WTC11 (cell line): ENCODE measurements at places on chromosomes 13 and 19. TPM values are rescaled to one million over a fixed set of nuclear protein-coding genes. Genes with fewer than 3 reads are reported as not detected.

- no peak for DNase-seq
Observed at GRCh38 chr13:91200486-91200885, 147.0 kb upstream of the MIR17HG start.

- DNase-seq, result no peak
Observed at GRCh38 chr13:60973529-60973928, 442.1 kb downstream of the PCDH20 start.

GRCh38 chr19:38850436-38850975 lies 720 bp upstream of the HNRNPL start:
- peak; percentile 99 for DNase-seq

ZNF586 gene
- 13.6 to 16.4 TPM (median 15.4 TPM) in 3 replicates for total RNA-seq

OR2Z1 gene
- total RNA-seq, result not detected in 3 replicates

GRCh38 chr19:17541184-17541759 lies 14.2 kb upstream of the COLGALT1 start:
- DNase-seq, result no peak

DNA sequence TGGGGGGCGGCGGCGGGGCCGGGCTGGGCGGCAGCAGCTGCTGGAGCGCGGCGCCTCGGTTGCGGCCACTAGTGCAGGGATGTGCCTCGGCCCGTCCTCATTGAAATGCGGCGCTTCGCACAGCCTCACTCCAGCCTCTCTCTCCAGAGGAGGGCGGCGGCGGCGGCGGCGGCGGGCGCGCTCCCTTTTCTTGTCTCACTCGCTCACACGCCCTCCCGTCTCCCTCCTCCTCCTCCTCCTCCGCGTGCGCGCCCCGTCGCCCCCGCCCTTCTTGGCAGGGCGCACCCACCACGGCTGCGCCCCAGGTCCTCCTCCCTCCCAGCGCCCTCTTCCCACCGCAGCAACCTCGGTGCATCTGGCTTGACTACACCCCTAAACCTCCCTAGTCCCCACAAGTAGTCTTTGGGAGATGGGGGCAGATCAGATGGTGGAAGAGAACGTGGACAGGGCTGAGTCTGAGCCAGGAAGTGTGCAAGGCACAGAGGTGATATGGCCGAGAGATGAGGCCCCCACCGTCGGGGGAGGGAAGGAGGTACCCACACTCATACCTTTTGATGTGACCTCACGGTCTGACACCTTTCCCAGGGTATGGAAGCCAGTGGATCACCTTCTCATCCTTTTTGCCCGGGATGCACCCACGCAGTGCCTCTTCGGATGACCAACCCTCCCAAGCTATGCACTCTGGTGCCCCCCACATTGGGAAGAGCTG lies at the start of gene DCLK1:
TSS of gene DCLK1 (minus strand) at position 161 of the 709 bp plus-strand sequence.
- peak; percentile 73 for DNase-seq

DNA sequence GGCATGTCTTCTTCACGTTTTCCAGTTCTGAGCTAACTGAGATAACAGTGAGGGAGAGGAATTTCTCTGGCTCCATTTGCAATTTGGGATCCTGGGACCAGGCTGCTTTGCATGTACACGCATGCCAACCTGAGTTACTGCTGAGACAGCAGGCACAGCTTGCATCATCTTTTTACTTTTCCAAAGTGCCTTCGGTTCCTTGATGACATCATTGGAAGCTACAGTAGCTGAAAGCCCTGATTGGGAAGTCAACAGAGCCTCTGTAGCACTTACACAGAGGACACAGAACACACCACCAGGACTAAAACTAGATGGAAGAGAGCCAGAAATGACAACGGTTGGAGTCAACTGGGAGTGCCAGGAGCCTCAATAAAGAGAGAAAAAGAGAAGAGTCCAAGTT lies 399.1 kb upstream of the GPC6 start:
- no peak for DNase-seq

ZNF614 gene
- 14.6 to 19.5 TPM (median 16.5 TPM) in 3 replicates for total RNA-seq

DNA sequence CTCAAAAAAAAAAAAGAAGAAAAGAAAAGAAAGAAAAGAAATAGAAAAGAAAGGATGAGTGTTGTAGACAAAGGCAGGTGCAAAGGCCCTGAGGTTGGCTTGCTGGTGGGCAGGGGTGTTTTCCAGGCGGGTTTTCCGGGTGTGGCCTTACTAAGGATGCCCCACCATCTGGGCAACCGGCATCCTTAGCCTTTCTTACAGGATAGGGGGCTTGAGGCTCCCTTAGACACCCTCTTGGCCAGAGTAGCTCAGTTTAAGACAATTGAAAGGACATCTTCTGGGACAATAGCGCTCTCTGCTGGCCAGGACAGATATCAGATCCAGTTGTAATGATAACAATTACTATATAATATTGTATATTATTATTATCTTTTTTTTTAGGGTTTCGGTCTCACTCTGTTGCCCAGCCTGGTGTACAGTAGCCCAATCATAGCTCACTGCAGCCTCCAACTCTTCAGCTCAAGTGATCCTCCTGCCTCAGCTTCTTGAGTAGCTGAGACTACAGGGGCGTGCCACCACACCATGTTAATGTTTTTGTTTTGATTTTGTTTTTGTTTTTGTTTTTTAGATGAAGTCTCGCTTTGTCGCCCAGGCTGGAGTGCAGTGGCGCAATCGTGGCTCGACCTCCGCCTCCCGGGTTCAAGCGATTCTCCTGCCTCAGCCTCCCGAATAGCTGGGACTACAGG lies 1.4 kb upstream of the QTRT1 start:
- DNase-seq, result peak; percentile 79

DNA sequence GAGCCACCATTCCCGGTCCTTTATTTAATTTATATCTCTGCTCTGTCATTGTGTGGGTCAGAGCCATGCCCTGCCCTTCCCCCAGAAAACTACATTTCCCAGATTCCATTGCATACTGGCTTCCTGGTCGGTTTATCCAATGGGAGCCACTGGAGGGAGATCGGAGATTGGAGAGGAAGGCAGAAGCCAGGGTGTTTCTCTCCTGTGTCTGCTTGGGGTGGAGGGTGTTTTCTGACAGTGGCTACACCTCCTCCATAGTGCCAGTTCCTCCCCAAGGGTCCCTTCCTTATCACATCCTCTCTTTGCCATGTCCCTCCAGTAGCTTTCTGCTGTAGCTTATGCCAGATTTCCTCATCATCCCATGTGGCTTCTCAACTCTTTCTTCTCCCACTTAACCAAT lies 19.0 kb downstream of the OLFM2 start:
- peak; percentile 47 for DNase-seq

SPC24 gene
- 52.0 to 62.2 TPM (median 58.3 TPM) in 3 replicates for total RNA-seq

SSC5D gene
- 1.8 to 2.9 TPM (median 2.5 TPM) in 3 replicates for total RNA-seq

- no peak for DNase-seq
Observed at GRCh38 chr19:18656337-18657086, 19.7 kb downstream of the KLHL26 start.

DNA sequence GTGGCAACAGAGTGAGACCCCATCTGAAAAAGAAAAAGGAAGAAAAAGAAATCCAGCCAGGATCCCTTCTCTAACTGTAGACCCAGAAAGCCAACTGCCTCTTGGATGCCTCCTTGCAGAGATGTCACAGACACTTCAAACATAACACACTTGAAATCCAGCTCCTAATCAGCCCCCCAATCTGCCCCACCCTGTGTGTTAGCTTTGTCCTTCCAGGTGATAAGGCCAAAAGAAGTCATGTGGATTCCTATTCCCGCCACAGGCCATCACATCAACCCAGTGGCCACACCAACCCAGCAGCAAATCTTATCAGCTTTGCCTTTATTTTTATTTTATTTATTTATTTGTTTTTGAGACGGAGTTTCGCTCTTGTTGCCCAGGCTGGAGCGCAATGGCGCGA lies 8.1 kb downstream of the BEST2 start:
- DNase-seq, result no peak

DNA sequence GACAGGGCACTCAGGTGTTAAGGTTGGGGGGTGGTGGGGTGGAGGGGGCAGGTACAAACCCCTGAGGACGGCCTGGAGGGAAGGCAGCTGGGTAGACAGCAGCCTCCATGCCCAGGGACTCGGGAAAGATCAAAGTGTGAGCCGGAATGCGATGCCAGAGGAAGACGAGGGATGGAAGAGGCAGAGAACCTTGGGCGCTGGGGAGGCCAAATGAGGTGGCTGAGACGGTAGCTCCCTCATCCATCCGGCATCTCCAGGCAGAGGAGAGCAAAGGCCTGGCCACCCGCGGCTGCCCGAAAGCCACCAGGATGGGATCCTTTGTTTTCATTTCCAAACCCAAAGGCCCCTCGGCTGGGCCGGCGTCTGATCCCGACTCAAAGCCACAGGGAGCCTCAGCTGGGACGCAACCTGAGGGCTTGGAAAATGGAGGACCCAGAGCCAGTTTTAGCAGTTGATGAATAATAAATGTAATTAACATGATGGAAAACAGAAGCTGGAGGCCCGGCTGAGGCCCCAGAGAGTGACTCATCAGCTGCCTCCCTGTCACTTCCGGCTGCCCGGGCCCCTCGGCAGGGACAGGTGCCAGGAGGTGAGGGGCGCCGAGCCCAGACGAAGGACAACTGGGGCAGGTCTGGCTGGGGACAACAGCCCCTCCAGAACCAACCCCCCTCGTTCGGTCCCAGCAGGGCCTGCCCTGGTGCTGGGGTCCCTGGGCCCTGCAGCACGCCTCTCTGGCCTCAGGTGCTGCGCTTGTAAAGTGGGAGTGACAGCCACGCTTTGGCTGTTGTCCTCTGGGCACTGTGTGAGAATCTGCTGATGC lies 61.6 kb downstream of the CEBPG start:
- DNase-seq, result no peak

- DNase-seq, result no peak
Observed at GRCh38 chr13:53041968-53042516, 13.4 kb downstream of the OLFM4 start.

GRCh38 chr13:27628081-27628480 lies 6.4 kb downstream of the POLR1D start:
- no peak for DNase-seq

BCL2L12 gene
- total RNA-seq, result 139 to 146 TPM (median 140 TPM) in 3 replicates

- DNase-seq, result peak; percentile 11
Observed at GRCh38 chr19:18418029-18418482, 1.1 kb upstream of the SSBP4 start.

DNA sequence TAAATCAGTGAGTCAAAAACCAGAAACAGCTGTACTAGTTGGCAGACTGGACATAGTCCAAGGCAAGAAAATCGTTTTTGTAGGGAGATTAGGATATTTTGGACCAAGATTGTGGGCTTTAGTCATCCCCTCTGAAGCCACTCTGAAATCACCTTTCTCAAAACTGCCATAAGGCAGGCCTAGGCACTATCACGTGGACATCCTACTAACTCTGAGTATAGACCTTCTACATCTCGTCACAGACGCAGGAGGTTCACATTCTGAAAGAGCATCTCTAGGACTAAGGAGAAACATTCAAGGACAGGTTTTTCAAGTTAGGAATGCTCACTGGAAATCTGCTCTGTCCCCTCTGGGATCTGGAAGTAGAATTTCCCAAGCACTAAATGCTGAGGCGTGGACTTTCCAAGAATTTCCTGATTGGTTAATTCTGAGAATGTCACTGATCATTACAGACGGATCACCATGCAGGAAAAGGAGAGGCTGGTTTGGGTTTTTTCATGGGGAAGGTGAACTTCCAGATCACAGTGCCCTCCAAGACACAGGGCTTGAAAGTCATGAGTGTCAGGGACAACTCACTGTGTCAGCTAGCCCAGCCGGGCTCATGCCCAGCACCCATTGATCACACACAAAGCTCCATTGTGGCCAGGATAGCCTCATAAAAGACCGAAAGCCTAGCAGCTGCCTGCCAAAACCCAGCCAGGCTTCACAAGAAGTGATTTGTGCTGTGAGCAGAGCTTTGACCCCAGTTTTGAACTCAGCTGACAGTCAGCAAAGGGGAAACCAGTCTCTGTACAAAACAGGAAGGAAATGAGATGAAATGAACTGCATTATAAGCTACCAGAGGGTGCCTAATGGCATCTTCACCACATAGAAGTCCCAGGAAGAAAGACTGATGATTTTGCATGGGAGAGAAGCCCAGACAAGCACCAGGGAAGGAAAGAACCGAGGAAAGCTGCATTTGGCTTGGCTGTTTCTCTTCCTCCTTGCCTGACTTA lies 2.7 kb upstream of the RUBCNL start:
- no peak for DNase-seq

LHB gene
- 1.3 TPM in 1 of 3 replicates, not detected in the others for total RNA-seq

DNA sequence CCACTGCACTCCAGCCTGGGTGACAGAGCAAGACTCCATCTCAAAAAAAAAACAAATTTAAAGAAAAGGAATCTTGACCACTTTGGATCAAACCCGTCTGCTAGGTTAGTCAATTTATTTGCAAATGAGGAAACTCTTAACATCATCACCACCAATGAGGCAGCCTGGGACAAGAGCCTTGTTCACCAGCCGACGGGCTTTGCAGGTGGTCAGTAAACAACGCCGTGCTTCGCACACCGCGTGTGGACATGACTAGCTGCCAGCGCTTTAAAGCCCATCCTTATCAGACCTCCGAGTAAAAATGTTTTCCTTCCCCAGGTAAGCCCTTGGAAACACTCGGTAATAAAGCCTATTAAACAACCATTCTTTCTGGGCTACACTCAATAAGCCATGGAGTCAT lies 41.9 kb downstream of the INSR start:
- no peak for DNase-seq

DNA sequence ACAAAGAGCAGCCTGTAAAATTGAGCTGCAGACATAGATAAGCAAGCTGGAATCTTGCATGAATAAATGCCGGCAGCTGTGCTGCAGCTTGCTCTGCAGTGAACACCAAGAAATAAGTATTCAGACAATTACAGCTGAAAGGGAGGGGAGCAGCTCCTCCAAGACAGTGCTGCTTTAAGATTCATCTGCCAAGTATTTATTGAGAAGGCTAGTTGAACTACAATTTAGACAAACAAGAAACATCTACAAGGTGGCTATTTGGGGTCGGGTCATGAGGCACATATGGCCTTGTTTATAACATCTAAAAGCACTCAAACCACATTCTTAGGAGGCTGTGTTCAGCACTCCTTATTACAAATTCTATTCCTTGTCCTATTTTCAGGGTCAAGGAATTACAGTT lies 34.9 kb downstream of the ZNF726 start:
- no peak for DNase-seq

GRCh38 chr13:101116826-101117225 lies 299.5 kb downstream of the NALCN start:
- no peak for DNase-seq

GRCh38 chr13:71517004-71517403 lies 350.0 kb downstream of the DACH1 start:
- DNase-seq, result no peak

- DNase-seq, result no peak
Observed at GRCh38 chr19:7327802-7328201, 20.9 kb upstream of the ARHGEF18 start.

- no peak for DNase-seq
Observed at GRCh38 chr19:53147645-53148044, 11.2 kb downstream of the ZNF347 start.

- DNase-seq, result no peak
Observed at GRCh38 chr13:43965459-43965845, 85.7 kb downstream of the LACC1 start.

RASGRP4 gene
- 2.5 to 4.1 TPM (median 3.4 TPM) in 3 replicates for total RNA-seq

- DNase-seq, result no peak
Observed at GRCh38 chr13:94717916-94718315, 5.6 kb upstream of the SOX21 start.

- DNase-seq, result no peak
Observed at GRCh38 chr19:17734146-17734545, 14.9 kb downstream of the MAP1S start.
